ENCODE measurements at places on chromosomes 16 and 17.

GRCh38 chr17:27346228-27346899 is 52.5 kb downstream of the WSB1 start:
- DNase-seq, result no peak

- DNase-seq, result no peak
These were observed 16.1 kb downstream of the NPRL3 start for GRCh38 chr16:122361-122760.

DNA sequence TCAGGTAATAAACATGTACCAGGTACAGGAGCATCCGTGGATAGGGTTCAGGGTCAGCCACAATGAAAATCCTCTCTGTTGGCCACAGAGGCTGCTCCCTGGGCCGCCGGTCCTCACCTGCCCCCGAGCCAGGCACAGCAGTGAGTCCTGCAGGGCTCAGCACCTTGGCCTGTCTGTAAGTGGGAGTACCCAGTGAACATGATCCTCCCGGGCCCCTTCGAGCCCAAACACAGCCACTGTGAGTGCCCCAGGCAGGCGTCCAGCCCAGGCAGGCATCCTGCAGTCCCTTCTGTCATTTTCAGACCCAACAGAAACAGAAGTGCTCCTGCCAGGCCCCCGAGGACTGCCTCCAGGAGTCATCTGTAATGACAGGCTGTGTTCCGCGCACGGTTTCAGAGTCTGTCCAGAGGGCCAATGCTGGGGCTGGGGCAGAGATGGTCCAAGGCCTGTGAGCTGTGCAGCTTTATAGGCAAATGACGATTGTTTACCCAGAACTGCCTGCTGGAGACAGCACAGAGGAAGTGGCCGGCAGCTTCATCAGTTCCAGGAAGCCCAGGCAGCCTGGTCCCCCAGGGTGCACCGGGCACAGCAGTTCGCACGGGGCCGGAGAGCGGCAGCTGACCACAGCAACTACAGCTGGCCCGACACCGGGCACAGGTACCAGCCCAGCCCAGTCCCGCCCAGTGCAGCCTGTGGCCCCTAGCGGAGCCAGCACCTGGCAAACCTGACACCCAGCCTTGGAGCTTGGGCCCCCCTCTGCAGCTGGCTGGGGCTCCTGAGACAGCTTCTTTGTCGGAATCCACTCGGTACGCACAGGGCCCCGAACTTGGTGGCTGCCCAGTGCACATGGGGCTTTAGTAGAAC is 13.2 kb downstream of the SLC7A5 start:
- DNase-seq, result no peak

DNA sequence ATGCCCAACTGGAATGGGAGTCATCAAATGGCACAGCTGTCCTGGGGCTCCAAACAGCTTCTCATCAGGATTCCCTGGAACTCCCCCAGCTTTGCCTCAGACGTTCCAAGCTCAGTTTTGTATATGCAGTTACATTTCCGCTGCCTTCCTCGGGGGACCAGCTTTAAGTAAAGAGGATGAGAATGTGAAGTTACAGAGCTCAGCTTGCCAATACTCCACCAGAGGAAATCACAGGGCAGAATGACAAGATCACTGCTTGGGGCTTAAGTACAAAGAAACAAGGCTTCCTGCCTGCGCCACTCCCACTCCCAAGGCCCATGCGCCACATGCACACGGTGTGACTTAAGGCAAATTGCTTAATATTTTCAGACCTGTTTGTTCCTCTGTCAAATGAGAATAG is 272.4 kb upstream of the CDH11 start:
- DNase-seq, result no peak

GRCh38 chr17:2042933-2043332 is 1.1 kb downstream of the OVCA2 start:
- no peak for DNase-seq

DNA sequence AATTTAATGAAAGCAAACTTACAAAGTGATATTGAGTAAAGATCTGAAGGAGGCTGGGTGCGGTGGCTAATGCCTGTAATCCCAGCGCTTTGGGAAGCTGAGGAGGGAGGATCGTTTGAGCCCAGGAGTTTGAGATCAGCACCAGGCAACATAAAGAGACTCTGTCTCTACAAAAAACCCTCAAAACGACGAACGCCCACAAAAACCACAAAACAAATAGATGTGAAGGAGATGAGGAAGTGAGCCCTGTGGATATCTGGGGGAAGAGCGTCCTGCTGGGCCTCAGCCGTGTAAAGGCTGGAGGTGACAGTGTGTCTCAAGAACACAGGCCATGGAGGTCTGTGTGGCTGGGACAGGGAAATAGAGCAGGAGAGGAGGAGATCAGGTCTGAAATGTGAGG is 68.8 kb downstream of the ITFG1 start:
- DNase-seq, result no peak

DNA sequence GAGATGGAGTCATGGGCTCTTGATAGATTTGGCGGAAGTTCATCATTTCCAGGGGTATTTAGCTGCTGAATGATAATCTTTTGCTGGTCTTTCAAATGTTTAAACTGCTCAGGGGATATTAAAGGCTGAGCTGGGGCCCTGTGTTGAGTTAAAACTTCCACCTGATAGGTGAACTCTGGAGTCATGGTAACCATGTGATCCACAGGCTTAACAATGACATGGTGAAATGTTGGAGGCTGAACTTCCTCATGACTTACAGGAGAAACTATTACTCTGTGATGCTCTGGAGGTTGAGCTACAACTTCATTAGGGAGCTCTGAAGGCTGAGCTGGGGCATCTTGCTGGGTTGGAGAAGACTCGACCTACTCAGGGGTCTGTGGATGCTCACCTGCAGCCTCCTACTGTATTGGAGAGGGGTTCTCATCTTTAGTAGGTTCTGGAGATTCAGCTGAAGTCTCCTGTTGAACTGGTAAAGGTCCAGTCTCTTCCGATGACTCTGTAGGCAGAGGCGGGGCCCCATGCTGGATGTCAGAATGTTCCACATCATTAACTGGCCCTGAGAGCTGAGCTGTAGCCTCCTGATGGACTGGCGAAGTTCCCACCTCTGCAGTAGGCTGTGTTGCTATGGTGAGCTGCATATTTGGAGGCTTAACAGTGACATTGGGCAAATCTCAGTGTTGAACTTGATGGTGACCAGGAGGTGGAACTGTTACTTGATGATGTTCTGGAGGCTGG is 24.2 kb downstream of the RDM1 start:
- no peak for DNase-seq
